GM13977 (cell line): ENCODE measurements at places on chromosomes 11 and 22.
A peak's percentile ranks its signal among the peaks of the same experiment; 100 is the strongest.

- no peak for DNase-seq
These were observed 903.7 kb downstream of the BRD1 start for GRCh38 chr22:48923996-48924395.

DNA sequence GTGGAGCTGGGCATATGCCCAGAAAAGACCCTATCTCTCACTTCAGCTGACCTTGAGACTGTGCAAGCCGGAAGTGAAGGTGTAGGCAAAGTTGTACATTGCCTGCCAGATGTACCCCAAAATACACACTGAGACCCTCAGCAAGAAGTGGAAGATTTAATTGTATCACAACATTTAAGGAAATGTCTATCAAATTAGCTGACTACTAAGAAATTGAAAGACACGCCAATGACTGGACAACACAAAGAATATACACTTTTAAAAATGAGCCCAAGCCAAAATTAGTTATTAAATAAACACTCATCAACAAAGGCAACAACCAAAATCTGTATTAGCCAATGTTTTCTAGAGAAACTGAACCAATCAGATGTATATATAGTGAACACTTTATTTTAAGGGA lies 7.7 kb upstream of the ANO3 start:
- DNase-seq = no peak

DNA sequence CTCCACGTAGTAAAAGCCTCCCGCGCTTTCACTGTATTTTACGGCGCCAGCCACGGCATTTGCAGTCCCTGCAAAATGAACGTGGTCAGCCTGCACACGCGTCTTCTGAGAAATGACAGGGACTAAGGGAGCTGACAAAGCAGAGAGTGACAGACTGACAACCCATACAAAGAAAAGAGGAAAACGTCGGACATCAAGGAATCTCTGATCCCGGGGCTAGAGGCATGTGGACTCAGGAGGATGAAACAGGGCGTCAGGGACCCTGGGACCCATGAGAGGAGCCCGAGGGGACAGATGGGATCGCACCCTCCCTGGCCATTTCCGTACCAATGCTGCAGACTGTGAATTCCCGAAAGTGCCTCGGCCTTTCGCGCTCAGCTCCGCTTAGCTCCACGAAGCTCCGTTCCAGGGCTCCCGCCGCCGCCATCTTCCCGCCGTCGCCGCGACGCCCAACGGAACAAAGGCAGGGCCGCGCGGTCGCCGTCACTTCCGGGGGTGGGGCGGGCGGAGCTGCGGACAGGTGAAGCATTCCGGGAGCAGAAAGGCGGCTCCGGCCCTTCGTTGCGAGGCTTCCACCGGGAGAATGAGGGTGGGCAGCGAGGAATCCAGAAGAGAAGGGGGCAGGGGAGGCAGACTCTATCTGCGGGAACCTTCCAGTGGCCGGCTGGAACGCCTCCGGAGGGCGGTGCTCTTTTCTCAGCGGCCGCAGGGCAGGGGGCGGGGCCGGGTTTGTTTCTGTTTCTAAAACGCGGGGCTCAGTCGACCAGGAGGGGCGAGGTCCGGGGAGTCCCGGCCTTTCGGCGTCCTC lies at the start of gene NUP160:
Gene NUP160 (minus strand): TSS at position 459 of the 808 bp plus-strand sequence. CDS start 32 bp downstream, at position 427.
- DNase-seq = peak; percentile 87

- no peak for DNase-seq
These were observed 48.6 kb downstream of the FLRT1 start for GRCh38 chr11:64084146-64084950.

DNA sequence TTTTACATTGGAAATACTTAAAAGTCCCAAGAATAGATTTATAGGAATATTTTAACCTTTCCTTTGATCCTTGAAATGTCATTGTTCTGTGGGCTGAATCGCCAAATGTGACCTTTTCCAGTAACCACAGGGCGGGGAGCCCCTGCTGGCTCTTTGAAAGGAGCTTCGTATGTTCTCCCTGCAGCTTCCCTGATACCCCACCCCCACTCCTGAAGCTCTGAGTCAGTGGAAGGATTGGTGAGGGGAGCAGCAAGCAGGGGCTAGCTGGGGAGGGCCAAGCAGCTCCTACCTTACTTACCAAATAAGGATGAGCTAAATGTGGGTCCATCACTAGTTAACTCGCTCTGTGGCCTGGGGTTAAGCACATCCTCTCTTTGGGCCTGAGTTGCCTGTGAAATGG lies 87.7 kb downstream of the CHST1 start:
- no peak for DNase-seq

DNA sequence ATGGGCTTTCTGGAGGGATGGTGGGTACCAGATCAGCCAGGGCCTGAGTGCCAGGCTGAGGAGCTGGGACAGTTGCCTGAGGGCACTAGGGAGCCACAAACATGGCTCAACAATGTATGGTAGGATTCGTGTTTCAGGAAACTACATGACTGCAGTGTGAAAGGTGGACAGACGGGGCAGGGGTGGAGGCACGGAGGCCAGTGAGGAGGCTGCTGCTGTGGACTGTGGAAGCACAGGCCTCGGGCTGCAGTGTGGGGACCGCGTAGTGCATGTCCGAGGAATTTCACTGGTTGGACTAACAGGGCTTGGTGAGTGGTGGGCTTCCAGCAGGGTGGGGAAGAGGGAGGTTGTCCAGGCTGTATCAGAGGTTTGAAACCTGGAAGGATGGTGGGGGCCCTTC lies 7.8 kb downstream of the P2RY2 start:
- DNase-seq = no peak

DNA sequence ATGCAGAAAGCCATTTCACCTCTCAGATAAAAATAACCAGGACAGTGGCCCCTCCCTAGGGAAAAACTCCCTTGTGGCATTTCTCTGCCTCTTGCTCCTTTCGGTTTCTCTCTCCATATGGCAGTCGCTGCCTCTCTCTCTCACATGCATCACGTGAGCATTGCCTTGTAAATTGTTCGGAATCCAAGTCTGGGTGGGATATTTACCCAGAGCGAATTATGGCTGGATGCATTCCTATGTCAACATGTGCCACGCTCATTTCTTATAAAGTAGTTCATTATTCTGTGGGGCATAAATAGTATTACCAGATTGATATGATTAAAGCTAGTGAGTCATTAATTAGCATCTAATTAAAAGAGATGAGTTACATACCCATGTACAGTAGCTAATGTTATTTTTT lies 392.9 kb downstream of the INSC start:
- DNase-seq = no peak

DNA sequence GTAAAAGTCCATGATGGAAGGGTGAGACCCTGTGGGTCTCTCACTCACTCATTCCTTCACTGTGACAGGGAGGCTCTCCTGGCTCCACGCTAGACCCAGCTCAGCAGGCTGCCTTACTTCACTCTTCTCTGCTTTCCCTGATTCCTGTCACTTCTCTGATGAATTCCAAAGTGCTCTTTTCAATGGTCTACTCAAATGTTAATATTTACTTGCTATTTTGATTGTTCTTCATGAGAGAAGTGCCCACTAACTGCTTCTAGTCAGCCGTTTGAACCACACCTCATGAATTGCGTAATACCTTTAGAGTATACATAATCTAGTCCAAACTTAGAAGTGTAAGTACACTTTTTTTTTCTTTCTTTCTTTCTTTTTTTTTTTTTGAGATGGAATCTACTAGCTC lies 1350.2 kb upstream of the RAG2 start:
- DNase-seq = no peak

GRCh38 chr22:40533712-40534378 lies 102.7 kb downstream of the MRTFA start:
- DNase-seq = peak; percentile 82

DNA sequence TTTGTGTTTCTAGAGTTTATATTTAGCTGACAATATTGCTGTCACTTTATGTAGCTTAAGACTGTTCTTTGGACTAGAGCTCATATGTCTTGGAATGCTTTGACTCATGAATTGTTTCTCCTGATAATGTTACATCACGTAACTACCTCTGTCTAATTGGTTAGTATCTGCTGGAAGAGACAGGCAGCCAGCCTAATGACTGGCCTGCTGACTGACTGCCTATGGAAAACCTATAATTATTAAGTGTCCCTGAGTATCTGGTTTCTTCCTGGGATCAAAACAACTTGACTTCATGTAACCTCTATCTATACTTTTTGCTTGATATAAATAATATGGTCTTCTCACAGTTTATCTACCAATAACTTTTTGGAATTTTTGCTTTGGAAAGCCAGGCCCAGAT lies 9.4 kb downstream of the SOX6 start:
- no peak for DNase-seq

DNA sequence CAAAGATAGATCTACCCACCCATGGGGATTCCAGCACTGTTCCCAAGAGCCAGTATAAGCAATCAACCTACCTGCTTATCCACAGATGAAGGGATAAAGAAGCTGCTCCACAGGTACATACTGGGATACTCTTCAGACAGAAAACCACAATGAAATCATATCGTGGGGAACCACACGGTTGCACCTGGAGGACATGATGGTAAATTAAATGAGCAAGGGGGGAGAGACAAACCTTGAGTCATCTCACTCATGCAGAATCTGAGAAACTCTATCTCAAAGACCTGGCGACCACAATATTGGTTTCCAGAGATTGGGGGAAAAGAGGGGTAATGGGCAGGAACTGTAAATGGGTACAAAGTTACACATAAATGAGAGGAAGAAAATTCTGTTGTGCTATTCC lies 14.5 kb downstream of the RGL4 start:
- DNase-seq = no peak
